ENCODE measurements at places on chromosomes 1 and 21.

- DNase-seq: peak; percentile 99
Observed at GRCh38 chr1:223887747-223888418, 42.1 kb upstream of the TP53BP2 start.

DNA sequence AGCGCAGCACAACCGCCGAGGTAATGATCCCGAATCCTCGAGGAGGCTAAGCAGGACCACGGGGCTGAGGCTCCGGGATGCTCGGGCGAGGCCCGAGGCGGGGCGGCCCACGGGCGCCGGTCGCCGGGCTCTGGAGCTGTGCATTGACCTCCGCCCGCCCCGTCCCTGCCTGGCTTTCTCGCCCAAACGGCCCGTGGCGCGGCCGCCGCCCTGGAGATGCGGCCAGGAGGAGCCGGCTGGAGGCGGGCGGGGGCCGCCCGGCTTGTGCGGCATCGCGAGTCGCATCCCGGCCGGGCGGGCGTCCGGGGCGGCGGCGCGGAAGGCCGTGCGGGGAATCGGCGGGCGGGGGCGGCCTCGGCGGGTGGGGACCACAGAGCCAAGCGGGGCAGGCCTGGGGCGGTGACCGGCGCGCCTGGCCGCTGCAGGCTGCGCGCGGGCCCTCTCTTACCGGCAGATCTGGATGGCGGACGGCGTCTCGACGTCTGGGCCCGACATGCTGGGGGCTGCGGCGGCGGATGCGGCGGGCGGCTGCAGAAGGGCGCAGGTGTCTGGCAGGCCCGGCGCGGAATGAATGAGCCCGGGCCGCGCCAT, 663 bp downstream of the ACOT7 start:
- DNase-seq: no peak

- DNase-seq: no peak
Observed at GRCh38 chr1:31936981-31937299, 1.2 kb downstream of the PTP4A2 start.

DNA sequence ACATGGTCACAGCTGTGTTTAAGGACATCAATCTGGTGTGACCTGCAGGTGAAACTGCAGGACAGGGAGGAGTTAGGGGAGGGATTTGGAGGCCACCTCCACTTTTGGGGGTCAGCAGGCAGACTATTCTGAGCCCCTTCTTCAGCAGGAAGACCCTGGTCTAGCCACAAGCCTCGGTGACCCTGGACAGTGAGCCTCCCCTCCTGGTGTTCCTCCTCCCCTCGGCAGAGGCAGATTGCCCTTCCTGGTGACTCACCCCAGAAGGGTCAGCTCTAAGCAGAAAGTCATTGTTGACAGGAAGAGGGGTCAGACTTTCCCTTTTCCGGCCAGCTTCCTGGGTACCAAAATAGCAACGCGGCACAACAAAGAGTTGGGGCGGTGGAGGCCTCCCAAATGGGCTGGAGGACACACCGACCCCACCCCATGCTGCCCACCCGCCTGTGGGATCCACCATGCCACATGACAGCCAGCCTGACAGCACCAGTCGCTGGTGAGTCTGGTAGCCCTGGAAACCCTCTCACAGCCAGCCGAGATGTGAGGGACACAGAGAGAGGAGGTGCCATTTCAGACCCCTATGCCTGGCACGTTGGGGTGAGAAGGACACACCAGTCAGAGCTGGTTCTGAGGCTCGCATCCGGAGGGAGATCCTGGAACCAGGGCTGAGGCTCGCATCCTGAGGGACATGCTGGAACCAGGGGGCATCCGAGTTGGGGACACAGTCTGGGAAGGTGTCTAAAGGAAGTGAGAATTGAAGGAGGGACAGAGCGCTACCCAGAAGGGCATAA, 14.7 kb upstream of the CSF1 start:
- peak; percentile 77 for DNase-seq

DNA sequence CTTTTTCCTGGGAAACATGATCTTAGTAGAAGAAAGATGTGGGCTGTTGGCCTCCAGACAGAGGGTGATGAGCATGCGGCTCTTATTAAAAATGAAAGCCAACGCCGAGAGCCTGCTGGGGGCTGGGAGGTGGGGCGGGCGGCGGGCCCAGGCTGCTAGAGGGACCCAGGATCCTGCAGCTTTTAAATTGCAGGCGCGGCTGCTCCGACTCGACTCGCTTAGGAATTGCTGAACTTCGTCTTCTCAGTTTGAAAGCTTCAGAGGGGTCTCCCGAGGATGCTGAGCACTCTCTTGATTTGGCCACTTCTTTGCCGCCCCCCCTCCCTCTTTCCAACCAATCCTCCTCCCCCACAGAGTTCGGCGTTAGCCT, 1.2 kb downstream of the AGPAT3 start:
- DNase-seq: peak; percentile 60

DNA sequence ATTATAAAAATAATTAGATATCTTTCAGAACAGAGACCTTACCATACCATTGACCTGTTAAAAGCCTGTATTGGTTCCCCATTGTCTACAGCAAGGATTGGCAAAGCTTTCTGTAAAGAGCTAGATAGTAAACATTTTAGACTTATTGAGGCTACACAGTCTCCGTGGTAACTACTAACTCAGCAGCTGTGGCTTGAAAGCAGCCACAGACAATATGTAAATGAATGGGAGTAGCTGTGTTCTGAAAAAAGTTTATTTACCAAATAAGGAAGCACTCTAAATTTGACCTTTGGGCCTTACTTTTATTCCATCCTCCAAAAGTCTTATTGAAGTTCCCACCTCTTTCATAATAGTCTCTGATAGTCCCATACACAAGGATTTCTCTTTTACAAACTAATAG, 39.7 kb downstream of the NUP210L start:
- DNase-seq: no peak

GRCh38 chr1:171590022-171590421, 32.0 kb upstream of the MYOCOS start:
- DNase-seq: peak; percentile 4

DNA sequence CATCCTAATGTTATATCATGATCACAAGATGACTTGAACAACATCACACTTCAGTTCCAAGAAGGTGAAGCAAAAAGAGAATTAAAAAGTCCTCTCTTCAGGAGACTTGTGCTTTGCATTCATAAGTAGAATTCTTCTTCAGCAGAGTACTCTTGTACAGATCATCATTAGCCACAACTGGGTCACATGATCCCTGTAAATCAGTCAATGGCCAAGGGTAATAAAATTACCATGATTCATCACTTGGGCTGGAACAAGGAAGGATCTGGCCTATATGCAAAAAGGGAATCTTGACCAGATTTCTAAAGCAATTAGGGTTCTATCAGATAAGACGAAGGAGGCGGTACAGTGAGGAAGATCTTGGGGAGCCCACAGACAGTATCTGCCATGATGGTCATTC, 458.0 kb upstream of the DEPDC1 start:
- DNase-seq: no peak

DNA sequence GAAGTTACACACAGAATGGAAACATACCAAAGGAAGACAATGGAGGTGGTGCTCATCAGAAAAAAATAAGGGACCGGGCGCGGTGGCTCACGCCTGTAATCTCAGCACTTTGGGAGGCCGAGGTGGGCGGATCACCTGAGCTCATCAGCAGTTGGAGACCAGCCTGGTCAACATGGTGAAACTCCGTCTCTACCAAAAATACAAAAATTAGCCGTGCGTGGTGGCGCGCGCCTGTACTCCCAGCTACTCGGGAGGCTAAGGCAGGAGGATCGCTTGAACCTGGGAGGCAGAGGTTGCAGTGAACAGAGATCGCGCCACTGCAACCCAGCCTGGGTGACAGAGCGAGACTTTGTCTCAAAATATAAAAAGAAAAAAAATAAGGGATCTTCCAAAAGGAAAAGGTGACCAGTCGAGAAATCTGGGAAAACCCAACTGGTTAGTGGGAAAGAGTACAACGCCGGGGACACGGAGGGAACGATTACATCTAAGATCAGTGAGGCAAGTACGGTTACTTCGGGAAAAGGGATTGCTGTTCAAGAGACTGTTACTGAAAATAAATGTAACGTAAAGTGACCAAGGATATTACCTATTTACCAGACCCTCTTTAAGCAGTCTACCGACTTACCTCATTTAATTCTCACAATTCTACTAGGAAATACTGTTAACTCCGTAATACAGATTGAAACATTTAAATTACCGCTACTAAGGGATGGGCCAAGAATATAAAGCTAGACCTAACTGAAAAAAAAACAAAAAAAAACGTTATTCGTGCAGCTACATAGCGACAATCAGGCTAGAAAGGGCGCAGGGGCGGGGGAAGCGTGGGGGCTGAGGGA, 822 bp downstream of the CCT3 start:
- DNase-seq: no peak

GRCh38 chr21:33967086-33967571, 51.5 kb upstream of the ATP5PO start:
- no peak for DNase-seq

DNA sequence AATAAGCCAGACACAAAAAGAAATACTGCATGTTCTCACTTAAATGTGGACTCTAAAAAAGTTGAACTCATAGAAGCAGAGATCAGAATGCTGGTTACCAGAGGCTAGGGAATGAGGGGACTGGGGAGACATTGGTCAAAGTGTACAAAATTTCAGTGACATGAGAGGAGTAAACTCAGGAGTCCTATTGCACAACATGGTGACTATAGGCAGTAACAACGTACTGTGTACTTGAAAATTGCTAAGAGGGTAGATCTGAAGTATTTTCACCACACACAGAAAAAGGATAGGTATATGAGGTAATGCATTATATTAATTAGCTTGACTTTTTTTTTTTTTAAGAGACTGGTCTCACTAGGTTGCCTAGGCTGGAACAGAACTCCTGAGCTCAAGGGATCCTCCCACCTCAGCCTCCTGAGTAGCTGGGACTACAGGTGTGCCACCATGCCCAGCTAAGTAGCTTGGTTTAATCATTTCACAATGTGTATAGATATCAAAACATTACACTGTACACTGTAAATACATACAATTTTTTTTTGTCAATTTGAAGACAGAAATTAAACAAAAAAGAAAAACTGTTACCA, 7.4 kb downstream of the ZNF496 start:
- no peak for DNase-seq

DNA sequence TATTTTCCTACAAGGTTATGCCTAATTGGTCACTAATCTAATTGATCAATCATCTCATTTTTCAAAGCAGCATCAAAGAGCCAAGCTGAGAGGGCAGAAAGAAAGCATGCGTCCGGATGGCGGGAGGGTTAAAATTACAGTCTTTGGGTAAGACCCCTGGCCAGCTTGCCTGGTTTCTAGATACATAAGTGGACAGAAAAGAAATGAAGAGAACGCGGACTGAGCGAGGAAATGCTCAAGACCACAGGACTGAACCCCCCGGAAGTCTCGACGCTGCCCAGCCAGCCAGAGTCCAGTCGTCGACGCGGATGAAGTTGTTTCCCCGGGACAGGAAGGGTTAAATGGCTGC, 297.2 kb downstream of the OMA1 start:
- DNase-seq: no peak

DNA sequence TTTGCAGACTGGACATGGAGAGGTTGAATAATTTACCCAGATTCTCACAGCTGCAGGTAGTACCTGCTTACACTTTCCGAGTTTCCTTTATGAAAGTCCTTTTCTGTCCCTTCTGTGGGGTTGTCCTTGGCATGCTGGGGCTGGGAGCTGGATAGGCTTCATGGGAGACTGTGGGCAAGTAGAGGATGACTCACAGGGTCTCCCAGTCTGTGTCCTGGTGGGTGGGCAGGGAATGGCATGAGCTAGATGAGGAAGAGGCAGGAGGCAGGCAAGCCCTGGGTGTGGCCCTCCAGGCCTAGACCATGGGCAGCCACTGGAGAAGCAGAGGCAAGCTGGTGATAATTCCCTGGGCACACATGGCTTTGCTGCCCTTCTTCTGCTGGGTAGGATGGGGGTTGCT, 80.6 kb downstream of the NAV1 start:
- DNase-seq: peak; percentile 52

DNA sequence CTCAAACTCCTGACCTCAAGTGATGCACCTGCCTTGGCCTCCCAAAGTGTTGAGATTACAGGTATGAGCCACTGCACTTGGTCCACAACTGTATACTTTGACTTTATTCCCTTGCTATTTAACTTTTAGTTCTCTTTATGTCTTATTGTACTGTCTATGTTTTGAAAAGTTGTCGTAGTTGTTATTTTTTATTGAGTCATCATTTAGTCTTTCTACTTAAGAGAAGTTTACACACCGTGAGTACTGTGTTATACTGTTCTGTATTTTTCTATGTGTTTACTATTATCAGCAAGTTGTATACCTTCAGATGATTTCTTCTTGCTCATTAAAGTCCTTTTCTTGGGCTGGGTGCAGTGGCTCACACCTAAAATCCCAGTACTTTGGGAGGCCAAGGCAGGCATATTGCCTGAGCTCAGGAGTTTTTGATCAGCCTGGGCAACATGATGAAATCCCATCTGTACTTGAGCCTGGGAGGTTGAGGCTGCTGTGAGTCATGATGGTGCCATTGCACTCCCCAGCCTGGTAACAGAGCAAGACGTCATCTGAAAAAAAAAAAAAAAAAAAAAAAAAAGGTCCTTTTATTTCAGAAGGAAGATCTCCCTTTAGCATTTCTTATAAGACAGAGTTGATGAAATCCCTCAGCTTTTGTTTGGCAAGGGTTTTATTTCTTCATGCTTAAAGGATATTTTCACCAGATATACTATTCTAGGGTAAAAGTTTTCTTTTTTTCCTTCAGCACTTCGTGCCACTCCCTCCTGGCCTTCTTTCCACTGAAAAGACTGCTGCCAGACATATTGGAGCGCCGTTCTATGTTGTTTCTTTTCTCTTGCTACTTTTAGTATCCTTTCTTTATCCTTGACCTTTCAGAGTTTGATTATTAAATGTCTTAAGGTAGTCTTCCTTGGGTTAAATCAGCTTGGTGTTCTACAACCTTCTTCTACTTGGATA, 47.6 kb downstream of the TNFSF18 start:
- DNase-seq: peak; percentile 83

DNA sequence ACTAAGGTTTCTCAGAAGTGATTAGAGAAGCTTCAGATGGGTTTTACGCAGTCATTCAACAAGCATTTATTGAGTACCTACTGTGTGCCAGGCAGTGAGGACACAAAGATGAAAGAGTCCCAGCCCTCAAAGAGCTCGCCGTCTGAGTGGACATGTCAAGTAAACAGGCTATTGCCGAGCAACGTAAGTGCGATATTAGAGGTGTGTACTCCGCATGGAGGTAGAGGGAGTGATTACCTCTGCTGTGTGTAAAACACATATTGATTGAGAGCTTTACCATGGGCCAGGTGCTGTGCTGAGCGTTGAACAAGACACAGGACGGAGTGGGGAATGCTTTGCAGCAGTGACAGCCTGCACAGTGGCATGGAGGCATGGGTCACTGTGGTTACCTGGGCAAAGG, 49.5 kb upstream of the GPR37L1 start:
- no peak for DNase-seq

- DNase-seq: no peak
Observed at GRCh38 chr1:183218971-183219615, 33.0 kb downstream of the LAMC2 start.

- DNase-seq: peak; percentile 99
Observed at GRCh38 chr1:8625981-8626898, 191.2 kb downstream of the RERE start.

Measured in EL (cell line).